ENCODE measurements at places on chromosomes 2 and 18.
A peak's percentile ranks its signal among the peaks of the same experiment; 100 is the strongest.

DNA sequence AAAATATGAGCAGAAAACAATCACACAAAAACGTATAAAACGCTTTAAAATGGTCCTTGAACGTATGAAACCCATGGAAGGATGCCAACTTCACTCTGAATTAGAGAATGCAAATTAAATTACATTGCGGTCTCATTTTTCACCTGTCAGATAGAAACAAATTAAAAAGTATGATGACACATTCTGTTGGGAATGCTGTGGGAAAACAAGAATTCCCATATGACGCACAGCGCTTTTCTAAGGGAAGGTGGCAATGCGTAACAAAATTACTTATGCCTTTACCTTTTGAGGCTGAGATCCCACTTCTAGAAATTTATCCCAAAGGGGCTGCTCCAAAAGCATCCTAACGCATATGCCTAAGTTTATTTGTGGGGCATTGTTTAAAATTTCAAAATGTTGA lies 3.8 kb upstream of the RPS7 start:
- DNase-seq: no peak

GRCh38 chr2:71388214-71388613 lies 56.6 kb downstream of the ZNF638 start:
- DNase-seq: no peak

DNA sequence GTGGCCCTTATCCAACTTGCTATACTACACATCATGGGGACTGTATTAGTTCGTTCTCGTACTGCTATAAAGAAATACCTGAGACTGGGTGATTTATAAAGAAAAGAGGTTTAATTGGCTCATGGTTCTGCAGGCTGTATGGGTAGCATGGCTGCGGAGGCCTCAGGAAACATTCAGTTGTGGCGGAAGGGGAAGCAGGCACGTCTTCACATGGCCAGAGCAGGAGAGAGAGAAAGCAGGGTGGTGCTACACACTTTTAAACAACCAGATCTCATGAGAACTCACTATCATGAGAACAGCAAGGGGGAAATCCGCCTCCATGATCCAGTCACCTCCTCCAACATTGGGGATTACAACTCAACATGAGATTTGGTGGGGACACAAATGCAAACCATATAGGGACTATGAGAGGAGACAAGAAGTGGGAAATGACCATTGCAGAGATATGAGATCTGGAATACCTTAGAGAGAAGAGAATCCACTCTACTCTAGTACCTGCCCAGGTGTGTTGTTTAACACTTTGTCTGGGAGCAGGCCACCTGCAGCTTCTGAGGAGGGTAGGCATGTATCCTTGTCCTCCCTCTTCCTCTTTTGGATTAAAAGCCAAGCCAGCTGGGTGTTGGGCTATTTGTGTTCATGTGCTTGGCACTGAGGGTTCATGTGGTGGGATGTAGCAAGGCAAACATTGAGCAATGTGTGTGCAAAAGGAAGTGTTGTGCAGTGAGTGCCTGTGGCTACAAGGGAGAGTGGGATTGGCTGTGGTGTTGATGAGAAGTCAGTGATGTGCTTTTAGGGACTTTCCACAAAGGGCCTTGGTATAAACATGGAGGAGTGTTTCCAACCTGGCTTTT lies 22.8 kb downstream of the TTLL4 start:
- DNase-seq: no peak

GRCh38 chr18:53165770-53166169 lies 825.8 kb downstream of the DCC start:
- no peak for DNase-seq

DNA sequence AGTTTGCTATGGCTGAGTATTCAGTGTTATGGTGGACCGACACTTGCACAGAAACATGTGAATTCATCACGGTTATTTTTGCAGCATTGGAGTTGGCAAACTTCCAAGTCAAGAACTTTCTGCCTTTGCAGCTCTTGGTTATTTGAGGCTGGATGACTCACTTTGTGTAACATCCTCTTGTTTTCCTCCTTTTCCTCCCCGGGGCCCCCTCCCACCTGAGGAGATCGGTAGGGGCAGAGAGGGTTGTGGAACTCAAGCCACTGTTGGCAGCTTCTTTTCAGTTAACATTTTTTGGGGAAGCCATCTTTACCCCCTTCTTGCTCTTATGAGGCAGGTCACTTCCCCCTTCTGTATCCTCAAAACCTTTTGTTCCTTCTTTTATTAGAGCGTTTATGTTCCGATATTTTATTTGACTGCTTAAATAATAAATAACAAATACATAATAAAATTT lies 48.6 kb downstream of the DDX1 start:
- no peak for DNase-seq

DNA sequence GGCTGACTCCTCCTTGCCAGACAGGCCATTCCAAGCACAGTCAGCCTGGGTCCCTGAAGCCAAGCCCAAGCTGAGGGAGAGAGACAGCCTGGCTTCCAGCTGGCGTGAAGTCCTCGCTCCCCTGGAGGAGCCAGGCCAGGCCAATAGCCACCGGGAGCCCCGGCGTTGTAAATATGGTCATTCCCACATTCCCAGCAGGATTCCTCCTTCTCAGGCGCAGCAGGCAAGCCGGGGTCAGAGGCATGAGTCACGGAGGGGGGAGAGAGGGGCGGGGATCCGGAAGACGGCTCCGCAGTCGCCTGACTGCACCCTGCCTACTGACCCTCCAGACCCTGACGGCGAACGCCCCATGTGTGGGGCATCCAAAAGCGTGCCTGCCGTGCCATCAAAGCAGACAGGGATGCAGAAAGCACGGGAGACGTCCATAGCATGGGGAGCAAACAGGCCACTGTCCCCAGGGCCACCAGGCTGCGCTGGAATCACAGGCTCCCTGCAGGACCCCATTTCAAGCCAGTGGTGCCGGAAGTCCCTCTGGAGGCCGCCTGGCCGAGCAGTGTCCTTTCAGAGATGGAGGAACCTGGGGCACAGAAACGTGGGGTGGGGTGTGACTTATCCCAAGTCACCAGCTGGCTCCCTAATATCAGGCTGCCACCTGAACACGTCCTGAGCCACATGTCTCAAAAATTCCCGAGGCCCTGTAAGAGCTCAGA lies 48.2 kb downstream of the TWIST2 start:
- no peak for DNase-seq

GRCh38 chr18:24631243-24632025 lies 171.0 kb downstream of the HRH4 start:
- no peak for DNase-seq

- no peak for DNase-seq
These were observed 1653.3 kb upstream of the TMEFF2 start for GRCh38 chr2:193847991-193848390.

DNA sequence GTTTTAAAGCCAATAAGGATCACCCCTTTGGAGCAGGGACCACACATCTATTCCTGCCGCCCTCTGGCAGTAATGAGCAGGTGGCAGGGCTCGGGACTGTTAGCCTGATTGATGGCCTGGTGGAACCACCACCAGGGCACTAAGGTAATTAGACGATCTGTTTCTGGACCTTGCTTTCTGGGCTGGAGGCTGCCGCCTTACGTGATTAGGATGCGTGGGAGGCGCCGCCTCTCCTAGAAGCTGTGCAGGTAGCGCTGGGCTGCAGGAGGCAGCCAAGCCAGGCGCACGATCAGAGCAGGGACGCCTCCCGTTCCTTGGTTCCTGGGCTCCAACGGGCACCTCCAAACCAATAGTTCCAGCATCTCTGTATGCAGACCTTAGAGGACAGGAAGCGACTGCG lies 242.6 kb upstream of the RAB12 start:
- DNase-seq: no peak

DNA sequence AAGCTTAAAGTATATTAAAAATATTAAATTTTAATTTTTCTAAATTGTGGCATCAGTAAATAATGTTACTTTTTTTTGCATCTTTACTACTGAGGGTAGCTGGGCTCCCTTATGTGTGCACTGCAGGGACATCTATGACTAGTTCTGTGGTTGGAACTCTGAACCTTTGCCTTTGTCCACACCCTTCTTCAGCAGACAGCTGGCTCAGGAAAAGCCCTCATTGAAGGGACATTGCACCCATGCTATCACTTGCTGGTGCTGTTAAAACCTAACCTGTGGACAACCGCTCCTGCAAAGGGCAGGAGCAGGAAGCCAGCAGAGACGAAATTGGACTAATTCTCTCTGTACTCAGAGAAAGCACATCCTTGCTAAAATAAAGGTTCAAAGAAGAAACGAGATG lies 30.1 kb downstream of the MOCOS start:
- no peak for DNase-seq

GRCh38 chr18:8967573-8967972 lies 134.9 kb upstream of the NDUFV2 start:
- no peak for DNase-seq

DNA sequence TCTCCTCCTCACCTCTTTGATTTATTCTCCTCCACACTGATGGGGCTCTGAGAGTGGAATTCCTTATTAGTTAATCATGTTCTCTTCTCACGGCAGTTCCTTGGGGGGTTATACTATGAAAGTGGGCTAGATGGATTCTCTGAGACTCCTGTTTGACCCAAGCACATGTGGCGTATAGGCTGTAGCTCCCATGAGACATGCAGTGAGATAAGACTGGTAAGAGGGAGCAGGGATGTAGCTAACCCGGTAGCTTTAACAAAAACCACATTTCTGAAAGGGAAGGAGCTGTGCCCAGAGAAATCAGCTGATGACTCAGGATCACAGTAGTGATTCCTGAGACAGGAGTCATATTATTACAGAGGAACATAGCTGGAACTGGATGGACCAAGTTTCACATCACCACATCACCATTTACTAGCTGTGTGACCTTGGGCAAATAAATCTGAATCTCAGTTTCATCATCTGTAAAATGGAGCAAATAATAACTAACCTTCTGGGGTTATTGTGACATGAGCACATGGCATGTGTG lies 82.9 kb downstream of the CRIM1 start:
- DNase-seq: peak; percentile 94

DNA sequence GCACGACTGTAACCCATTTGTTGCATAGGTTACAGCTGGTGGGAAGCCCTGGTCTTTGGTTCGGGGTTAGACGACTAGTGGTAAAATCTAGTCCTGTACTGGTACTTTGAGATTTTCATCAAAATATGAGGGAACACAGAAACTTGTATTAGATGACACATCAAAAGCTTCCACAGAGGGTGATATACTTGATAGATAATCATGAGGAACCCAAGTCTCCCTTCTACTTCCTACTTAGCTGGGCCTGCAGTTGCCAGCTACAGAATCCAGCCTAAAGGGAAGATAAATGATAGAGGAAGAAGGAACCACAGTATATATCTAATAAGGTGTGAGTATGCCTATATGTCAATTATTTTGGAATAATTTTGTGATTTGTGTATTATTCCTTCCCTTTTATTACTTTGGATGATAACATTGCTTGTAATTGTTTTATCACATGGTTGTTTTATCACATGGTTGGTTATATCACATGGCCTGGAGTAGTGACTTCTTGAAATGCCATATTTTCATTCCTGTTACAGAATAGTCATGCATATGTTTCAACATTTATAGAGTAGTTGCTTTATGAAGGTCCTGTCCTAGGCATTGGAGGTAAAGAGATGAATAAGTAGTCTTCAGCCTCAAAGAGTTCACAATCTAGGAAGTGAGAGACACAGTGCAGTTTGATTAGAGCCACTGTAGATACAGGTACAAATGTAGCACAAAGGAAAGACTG lies 2.9 kb downstream of the AGPS start:
- DNase-seq: no peak

- DNase-seq: no peak
These were observed 192.8 kb downstream of the PTGR3 start for GRCh38 chr18:75016025-75016717.

DNA sequence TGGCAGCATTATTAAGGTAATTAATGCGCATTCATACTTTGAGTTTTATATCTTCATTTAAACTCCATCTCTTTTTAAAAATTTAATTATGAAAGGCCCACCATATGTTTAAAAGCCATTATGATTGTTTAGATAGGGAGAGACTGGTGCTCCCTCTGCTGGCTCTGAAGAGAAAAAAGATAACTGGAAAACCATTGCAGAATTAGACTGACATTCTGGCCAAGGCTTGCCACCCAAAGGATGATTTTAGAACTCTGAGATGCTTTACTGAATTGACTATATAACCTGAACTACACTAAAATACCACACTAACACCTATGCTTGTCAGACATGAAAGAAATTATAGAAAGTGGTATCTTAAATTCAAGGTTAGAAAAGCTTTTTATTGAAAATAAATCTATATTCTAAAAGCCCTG lies 127.6 kb upstream of the SPOPL start:
- peak; percentile 27 for DNase-seq

DNA sequence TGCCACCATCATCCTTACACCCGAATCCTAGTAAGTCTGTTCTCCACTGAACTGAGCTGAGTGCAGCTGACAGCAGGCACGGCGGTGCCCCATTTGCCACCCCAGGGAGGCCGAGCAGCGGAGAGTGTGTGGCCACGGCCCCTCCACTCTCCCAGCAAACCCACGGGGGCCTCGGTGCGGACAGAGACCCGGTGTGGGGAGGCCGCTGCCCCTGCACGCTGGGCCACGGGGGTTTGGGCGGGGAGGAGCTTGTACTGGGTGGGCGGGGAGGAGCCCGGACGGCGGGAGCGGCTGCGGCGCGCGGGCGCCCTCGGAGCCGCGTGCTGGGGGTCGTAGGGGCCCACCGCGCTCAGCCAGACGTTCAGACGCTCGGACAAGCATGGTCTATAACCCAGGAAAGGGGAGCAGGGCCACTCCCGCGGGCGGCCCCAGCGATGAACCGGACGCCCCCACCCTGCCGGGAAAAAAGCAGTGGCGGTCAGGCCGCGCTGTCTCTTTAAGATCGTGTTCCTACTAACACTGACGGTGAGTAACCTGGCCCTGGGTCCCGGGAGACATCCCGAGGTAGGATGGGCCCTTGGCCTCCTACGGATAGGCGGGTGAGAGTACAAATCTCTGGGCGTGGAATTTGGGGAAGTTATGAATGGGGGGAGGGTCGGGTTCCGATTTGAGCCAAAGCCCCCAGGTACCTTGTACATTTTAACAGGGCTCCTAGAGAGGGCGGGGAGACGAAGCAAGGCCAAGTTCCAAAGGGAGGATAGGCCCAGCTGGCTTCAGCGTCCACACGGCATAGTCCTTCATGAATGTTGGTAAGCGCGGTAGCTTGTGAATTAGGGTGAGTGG lies at the start of gene ITPRIPL1:
Gene ITPRIPL1 (plus strand): TSS at position 277 of the 843 bp plus-strand sequence. CDS start 523 bp downstream, at position 800.
- DNase-seq: no peak

- DNase-seq: peak; percentile 15
These were observed 64.0 kb downstream of the TFCP2L1 start for GRCh38 chr2:121220995-121221394.

DNA sequence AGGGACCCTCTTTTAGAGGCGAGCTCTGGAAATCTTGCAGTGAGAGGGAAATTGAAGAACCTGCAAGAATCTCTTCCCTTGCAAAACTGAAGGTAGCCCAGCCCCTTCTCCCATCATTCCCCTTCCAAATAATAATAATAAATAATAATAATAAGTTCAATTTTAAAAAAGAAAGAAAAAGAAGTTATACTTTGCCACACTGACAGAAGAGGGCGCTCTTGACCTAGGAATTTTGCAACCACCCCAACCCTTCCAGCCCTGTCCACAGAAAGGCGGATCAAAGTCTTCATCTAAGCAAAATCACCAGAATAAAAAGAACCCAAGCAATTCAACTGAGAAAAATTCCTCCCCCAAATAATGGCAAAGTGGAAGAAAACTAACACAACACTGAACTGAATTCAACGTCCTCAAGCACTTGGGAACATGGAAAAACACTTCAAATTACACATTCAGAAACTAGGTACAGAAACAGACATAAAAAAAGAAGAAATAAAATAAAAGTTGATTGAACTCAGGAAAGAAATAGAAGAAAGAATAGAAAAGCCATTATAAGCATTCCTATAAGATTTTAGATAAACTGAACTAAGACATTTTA lies 98.9 kb upstream of the GLS start:
- no peak for DNase-seq

- no peak for DNase-seq
These were observed 204.8 kb downstream of the SETBP1 start for GRCh38 chr18:44885507-44885906.

GRCh38 chr18:9575558-9575957 lies 38.8 kb downstream of the PPP4R1 start:
- DNase-seq: peak; percentile 54

Measured in Panc1 (cell line).